ENCODE measurements at places on chromosomes 5 and 9. TPM values are rescaled to one million over a fixed set of nuclear protein-coding genes. Genes with fewer than 3 reads are reported as not detected.

ACTBL2 gene
- 6.7 TPM for total RNA-seq

AHRR gene
- 12.9 TPM for total RNA-seq

SLC23A1 gene
- total RNA-seq = not detected

RGS7BP gene
- total RNA-seq = not detected

CER1 gene
- not detected for total RNA-seq

ACER2 gene
- total RNA-seq = 0.31 TPM

DAB2 gene
- total RNA-seq = 17.6 TPM

SLC25A48 gene
- total RNA-seq = not detected

TMOD1 gene
- 1.3 TPM for total RNA-seq

ENTR1 gene
- total RNA-seq = 36.5 TPM

STPG3 gene
- total RNA-seq = not detected

PHF2 gene
- 5.8 TPM for total RNA-seq

VAV2 gene
- total RNA-seq = 4.5 TPM

DNA sequence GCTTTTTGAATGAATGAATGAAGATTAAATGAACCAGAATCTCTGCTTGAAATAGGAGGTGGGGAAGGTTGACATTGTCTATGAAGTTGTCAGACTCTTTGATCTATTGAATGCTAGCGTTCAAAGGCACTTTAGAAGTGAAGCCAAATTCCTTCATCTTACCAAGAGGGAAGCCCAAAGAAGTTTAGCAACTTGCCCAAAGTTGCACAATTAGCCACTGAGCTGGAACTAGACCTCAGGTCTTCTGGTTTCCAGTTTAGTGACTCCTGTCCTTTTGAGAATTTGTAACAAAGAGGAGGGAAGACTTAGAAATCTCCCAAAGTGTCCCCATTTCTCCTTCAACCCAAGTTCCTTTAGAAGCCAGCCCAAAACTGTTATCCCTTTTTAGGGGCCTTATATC is 20.7 kb upstream of the SLC1A3 start:
- DNase-seq = no peak

DNA sequence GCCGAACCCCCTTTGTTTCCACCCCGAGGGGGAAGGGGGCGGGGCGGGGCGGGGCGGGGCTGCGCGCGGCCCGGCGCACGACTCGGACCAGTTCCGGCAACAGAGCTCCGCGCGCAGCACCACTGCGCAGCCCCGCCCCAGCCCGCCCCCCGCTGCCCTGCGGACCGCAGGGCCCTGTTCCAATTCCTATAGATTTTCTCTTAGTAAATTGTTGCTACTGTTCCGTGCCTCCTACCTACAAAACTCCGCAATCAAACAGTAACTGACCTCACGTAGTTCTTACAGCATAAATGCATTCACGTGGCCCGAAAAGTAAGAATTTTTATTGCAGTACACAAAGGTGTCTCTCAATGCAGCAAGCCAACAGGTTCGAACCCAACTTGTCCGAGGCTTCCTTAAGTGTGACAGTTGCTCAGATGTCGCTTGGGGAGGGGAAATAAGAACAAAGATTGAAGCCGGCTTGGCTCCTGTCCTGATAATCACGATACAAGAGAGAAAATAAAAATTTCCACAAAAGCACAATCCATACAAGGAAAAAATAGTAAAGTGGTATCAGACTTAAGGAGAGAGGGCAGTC is 1.2 kb upstream of the RNF38 start:
- DNase-seq = peak; percentile 63

GRCh38 chr9:34496149-34496712 is 26.6 kb downstream of the ENHO start:
- no peak for DNase-seq

DNA sequence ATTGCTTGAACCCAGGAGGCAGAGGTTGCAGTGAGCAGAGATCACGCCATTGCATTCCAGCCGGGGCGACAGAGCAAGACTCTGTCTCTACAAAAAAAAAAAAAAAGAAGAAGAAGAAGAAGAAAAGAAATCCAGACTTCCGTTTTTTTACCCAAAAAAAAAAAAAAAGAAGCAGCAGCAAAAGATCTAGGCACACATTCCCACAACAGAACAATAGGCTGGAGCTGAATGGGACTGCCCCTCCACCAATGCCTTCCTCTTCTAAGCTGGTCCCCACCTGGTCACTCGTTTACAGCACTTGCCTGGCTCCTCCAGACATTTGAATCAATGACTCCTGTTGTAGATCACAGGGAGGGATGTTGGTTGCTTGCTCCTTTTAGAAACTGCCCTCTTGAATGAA is 1.6 kb upstream of the LMAN2 start:
- DNase-seq = no peak

DNA sequence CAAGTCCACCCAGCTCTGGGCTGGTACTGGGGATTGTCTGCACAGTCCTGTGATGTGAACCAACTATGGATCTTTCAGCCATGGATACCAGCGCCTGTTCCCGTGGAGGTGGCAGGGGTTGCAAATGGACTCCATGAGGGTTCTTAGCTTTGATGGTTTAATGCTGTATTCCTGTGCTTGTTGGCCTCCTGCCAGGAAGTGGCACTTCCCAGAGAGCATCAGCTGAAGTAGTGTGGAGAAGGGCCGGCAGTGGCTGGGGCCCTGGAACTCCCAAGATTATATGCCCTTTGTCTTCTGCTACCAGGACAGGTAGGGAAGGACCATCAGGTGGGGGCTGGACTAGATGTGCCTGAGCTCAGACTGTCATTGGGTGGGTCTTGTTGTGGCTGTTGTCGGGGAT is 1104.8 kb upstream of the COX7C start:
- DNase-seq = no peak

DNA sequence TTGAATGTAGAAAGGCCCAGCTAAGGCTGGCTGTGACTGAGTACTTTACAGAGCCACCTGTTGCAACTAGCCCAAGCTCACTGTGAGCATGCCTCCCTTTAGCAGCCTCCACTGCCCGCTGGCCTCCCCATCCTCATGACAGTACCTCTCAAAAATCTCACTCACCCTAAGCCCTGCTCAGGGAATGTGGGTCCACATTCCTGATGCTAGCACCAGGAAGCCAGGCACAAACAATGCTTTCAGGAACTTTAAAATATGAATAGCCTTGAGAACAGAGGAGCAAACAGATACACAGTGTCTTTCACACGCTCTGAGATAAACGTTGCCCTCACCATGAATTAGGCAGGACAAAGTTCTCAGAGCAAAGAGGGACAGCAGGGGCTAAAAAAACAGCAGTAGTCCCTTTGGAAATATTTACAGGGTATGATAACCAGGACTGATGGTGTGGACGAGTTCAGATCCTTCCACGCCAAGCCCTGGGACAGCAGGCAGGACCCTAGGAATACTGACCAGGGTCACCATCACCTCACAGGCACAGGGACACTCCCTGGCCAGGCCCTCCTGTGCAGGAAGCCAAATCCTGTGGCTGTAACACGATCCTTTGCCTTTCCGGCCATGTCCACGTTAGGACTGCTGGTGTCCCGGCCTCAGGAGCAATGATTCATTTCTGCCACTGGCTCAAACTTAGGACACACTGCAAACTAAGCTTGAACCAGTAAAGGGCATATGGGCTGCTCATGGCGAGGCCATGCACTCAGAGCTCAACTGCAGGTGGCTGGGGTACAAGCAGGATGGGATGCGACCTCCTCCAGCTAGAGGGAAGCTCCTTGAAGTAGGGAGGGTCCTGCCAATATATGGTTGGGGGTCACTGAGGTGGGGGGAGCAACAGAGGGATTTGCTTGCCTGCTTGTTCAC is 9.6 kb downstream of the ACSL6 start:
- peak; percentile 70 for DNase-seq

GRCh38 chr5:53392073-53392472 is 88.4 kb upstream of the FST start:
- no peak for DNase-seq

DNA sequence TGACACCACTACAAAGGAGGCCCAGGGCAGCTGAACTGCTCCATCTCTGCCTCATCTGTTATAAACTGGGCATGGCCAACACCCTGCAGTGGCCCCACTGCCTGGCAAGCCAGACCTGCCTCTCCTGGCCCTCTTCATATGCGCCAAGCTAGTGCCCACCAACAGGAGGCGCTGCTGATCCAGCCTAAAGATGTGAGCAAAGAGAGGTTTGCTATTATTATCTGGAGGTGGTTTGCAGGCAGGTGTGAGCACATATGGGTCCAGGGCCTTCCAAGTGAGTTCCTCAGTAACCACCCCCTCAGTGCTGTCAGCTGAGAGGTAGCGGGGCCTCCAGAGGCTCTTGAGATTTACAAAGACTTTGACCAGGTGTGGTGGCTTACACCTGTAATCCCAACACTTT is 232.2 kb downstream of the SYK start:
- peak; percentile 37 for DNase-seq

DNA sequence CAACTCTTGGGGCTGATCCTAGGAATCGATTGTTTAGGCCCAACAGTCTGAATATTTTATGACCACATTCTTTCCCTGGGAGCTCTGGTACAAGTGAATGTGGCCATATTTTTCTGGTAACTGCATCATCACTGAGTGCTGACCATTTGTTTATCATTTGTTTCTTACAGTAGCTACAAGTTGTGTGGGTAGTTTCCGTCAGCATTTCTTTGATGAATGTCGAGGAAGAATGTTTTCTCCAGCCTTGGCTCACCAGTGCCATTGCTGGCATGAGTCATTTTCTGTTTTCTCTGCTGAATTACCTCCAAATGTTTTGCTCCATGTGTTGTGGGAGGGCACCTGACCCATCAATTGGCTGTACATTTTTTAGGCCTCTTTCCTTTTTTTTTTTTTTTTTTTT is 14.1 kb upstream of the CARD19 start:
- DNase-seq = peak; percentile 68

GRCh38 chr9:135994501-135995192 is 33.5 kb upstream of the UBAC1 start:
- DNase-seq = no peak

DNA sequence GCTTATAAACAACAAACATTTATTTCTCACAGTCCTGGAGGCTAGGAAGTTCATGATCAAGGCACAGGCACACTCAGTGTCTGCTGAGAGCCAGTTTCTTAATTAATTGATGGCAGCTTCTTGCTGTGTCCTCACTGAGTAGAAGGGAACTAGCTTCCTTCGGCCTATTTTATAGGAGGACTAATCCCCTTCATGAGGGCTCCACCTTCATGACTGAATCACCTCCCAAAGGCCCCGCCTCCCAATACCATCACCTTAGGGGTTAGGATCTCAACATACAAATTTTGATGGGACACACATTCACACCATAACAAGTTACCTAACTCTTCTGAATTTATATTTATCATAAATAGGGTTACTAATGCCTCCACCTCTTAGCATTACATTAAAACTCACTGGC is 129.8 kb downstream of the GNAQ start:
- DNase-seq = no peak

DNA sequence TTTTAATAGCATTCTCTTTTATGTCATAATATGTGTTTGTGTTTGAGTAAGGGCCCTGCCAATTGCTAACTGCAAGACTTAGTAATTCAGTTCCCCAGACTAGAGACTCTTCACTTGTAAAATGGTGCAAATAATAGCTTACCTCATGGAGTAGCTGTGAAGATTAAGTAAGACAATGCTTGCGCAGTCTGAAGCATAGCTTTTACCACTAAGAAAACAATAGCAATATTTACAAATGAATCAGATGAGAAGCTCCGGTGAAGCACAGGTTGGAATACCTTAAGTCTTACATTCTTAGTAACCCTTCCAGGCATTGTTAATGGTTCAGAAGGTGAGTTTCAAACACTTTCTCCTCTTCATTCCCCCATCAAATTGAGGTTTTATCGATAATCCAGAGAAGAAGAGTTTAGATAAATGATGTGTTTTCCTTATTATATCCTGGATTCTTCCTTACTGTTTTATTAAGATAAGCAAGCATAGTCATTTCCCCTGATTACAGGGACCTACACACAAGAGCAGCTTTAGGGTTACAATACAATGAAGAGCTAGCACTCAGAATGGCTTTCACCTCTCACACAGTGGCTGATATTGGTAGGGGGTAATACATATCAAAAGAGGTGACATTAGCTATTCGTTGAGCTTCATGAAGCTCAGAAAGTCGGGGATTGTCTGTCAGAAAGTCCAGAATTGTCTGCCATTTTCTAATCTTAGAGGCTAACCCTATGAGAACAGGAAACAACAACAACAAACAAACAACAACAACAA is 96.4 kb upstream of the EDIL3 start:
- no peak for DNase-seq

GRCh38 chr9:120184266-120184665 is 395.7 kb downstream of the CDK5RAP2 start:
- DNase-seq = no peak

GRCh38 chr5:431711-432050 is 11.3 kb upstream of the EXOC3 start:
- DNase-seq = no peak

GRCh38 chr9:83620841-83621636 is 1.9 kb upstream of the IDNK start:
- peak; percentile 39 for DNase-seq

DNA sequence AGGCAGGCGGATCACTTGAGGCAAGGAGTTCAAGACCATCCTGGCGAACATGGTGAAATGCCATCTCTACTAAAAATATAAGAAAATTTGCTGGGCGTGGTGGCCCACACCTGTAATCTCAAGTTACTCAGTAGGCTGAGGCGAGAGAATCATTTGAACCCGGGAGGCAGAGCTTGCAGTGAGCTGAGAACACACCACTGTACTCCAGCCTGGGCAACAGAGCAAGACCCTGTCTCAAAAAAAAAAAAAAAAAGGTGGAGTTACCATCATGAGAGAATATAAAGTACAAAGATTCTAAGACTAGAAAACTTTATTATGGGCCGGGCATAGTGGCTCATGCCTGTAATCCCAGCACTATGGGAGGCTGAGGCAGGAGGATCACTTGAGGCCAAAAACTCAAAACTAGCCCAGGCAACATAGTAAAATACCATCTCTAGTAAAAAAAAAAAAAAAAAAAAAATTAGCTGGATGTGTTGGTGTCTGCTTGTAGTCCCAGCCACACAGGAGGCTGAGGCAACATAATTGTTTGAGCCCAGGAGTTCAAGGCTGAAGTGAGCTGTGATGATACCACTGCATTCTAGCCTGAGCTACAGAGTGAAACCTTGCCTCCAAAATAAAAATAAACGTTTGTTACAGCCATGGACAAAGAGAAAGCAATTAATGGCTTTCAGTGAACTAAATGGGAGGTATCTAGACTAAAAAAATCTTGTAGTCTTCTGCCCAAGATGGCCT is 12.9 kb downstream of the ANXA2R start:
- no peak for DNase-seq

DNA sequence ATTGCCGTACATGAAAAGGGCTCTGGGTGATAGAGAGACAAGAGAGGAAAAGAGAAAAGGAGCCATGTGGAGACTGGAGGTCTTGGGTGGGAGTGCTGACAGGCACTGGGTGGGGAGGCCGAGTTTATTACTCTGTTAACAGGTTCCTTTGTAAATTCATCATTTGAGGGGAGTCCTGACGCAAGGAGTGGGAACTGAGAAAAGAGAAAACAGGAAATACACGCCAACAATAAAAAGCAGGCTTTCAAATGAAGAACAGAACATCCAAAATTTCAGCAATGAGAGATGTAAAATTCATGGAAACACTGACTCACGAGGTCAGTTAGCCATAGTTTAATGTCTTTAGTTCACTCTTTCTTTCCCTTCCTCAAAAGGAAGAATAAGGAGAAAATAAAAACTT is 342.8 kb downstream of the TMEM167A start:
- DNase-seq = no peak

GRCh38 chr9:91220021-91220420 is 141.7 kb downstream of the AUH start:
- DNase-seq = no peak

GRCh38 chr5:131595088-131596033 is 39.7 kb downstream of the RAPGEF6 start:
- DNase-seq = no peak
